ENCODE measurements at places on chromosomes 1 and 21. TPM values are rescaled to one million over a fixed set of nuclear protein-coding genes. Genes with fewer than 3 reads are reported as not detected.

AGO3 gene
- 45.7 TPM for total RNA-seq

MRPS21 gene
- 48.0 TPM for total RNA-seq

AMY1C gene
- total RNA-seq: not detected

CR1 gene
- total RNA-seq: 31.2 TPM
